ENCODE measurements at places on chromosomes 4 and X. TPM values are rescaled to one million over a fixed set of nuclear protein-coding genes. Genes with fewer than 3 reads are reported as not detected.

DNA sequence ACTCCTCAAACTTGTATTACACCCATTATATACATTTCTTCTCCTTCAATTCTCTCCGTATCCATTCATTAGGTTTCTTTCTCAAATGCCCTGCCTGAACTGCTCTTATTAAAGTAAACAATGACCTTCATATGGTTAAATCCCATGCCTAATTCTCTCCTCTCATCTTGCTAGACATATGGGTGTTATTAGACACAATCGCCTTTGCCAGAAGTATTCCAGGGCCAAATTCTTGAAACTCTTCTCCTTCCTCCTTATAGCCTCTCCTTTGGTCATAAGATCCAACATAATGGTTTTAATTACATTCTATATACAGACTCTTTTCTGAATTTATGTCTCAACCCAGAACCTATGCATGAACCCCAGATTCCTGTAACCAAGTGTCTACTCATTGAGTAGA lies 4.8 kb downstream of the ANXA10 start:
- DNase-seq, result no peak

UGT2B17 gene
- not detected for polyA plus RNA-seq

DMRTC1 gene
- 0.24 TPM for polyA plus RNA-seq

LEF1 gene
- polyA plus RNA-seq, result 97.1 TPM

- no peak for DNase-seq
Measured at GRCh38 chr4:7448036-7448435, 13.3 kb upstream of the PSAPL1 start.

- no peak for DNase-seq
Measured at GRCh38 chrX:102606115-102606514, 6.8 kb downstream of the ARMCX5 start.

DACH2 gene
- 0.64 TPM for polyA plus RNA-seq

DNA sequence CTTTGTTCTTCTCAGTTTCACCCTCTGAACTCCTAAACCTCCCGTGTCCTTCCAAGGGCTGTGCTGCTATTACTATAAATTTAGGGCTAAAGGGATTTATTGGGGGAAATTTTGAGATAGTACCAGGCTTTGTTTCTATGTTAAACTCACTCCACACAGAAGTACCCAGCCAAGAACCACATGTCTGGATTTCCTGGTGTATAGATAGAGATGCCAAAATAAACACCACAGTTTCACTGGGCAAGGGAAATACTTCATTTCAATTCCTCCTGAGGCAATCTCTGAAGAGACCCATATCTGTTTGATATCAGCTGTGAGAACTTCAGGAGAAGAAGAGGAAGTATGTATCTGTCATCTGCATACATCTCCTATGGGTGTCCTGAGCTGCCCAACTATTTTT lies 21.7 kb upstream of the CLNK start:
- no peak for DNase-seq
